ENCODE measurements at places on chromosomes 16 and 17.

DNA sequence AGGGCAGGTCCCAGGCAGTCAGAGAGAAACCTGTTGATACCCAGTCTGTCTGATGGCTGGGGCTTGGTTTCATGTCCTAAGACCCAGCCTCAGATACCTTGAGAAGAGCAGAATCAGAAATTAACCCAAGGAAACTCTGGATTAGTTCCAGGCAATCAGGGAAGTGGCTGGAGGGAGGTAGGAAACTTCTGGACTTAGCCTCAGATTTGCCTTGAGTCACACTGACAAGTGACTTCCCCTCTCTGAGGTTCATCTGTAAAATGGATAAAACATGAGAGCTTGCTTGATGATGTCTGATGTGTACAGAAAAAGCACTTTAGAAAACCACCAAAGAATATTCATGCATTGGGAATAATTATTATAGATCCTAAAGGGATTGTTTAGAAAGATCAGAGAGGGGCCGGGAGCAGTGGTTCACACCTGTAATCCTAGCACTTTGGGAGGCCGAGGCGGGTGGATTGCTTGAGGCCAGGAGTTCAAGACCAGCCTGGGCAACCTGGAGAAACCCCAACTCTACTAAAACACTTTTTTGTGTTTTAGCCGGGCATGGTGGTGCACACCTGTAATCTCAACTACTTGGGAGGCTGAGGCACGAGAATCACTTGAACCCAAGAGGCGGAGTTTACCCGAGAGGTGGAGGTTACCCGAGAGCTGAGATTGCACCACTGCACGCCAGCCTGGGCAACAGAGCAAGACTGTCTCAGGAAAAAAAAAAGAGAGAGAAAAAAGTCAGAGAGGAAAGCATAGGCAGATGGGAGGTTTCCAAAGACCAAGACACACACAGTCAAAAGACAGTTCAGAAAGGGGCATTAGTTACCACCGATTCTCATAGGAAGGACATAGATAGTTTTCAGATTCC lies 3.8 kb downstream of the CIITA start:
- no peak for DNase-seq

GRCh38 chr16:81718637-81719036 lies 60.5 kb upstream of the PLCG2 start:
- no peak for DNase-seq

DNA sequence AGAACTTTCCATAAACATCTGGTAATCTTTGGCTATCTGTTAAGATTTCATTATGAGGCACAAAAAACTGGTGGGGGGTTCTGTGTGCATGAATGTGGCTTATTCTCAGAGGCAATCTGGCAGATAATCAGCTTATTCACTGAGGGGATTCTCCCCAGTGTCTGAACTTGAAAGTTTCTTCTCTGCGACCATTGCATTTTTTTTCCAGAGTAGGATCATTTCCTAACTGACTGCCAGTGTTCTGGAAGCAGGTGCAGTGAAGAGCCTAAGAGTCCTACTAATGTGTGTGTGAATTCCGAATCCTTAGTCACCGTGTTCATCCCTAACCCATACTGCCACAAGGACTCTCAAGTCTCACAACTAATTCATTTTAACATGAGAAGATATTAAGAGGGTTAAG lies 64.9 kb upstream of the LRRC37A3 start:
- DNase-seq = no peak

DNA sequence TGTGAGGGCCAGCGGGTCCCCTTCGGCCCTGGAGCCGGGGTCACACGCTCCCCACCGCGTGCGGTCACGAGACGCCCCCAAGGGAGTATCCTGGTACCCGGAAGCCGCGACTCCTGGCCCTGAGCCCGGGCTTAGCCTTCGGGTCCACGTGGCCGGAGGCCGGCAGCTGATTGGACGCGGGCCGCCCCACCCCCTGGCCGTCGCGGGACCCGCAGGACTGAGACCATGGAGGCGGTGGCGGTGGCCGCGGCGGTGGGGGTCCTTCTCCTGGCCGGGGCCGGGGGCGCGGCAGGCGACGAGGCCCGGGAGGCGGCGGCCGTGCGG lies at the start of gene NAGLU:
Gene NAGLU, plus strand, starts transcription at position 194 of the 324 bp plus-strand sequence. Its CDS starts 32 bp downstream, at position 226.
- peak; percentile 93 for DNase-seq

DNA sequence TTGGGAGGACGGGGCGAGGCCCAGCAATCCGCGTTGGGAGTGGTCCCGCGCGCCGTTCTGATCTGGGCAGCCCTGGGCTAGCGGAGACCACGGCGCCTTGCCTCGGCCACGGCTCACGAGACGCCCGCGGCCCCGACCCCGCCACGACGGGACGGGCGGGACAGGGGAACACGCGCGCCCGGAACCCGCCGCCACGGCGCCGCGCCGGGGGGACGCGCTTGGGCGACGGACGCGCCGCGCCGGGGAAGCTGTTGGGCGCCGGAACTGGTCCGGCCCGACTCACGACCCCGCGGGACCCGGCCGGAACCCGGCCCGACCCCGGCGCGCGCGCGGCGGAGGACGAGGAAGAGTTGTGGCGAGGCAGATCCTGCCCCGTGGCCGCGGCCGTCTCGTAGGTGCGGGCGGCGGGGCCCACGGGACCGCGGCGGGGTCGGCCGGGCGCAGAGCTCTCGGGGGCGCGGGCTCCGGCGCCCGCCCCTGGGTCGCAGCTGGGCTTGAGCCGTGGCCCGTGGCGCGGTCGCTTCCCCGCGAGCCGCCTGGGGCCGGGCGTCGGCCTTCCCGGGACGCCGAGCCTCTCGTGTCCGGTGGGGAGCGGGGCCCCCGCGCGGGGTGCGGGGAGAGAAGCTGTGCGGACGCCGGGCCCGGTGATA lies at the start of gene ACSF3:
Gene ACSF3, plus strand, starts transcription at position 251 of the 650 bp plus-strand sequence. CDS start 6,830 bp downstream, outside the sequence.
- DNase-seq = peak; percentile 52

- DNase-seq = no peak
These were observed 183.7 kb downstream of the SNX29 start for GRCh38 chr16:12160249-12160648.

DNA sequence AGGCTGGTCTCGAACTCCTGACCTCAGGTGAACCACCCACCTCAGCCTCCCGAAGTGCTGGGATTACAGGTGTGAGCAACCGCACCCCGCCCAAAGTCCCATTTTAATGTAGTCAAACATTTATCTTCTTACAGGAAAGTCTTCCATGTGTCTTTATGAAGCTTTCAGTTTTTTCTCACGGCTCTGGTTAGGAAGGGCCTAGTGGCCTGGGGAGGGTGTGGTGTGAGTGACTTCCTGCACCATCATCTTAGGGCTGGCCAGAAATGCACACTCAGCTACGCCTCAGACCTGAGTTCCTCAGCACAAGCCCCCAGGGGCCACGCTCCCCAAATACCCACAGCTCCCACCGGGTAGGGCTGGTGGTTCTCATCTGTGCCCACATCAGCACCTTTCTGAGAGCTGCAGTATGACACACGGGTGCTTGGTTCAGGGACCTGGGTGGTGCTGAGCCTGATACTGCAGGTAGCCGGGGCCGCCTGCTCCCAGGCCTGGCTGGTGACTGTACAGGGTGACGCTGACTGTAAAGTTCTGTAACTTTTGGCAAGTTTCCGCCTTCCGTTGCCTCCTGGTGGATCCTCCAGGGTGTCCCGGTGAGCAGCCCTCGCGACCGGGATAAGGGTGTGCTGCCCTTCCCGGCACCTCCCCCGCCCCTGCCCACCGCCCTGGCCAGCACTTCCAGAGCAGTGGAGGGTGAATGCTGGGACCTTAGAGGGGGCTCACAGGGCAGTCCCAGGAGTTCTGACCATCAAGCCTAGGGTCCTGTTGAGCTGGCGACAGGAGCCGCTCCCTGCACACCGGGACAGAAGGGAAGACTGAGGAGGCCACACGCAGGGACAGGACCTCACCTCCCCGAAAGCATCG lies 52.5 kb downstream of the ZNF778 start:
- no peak for DNase-seq

All from NCI-H2081 (cell line).